Effector memory CD8-positive, alpha-beta T cell (primary cell): ENCODE measurements at places on chromosomes 12 and 14.

DNA sequence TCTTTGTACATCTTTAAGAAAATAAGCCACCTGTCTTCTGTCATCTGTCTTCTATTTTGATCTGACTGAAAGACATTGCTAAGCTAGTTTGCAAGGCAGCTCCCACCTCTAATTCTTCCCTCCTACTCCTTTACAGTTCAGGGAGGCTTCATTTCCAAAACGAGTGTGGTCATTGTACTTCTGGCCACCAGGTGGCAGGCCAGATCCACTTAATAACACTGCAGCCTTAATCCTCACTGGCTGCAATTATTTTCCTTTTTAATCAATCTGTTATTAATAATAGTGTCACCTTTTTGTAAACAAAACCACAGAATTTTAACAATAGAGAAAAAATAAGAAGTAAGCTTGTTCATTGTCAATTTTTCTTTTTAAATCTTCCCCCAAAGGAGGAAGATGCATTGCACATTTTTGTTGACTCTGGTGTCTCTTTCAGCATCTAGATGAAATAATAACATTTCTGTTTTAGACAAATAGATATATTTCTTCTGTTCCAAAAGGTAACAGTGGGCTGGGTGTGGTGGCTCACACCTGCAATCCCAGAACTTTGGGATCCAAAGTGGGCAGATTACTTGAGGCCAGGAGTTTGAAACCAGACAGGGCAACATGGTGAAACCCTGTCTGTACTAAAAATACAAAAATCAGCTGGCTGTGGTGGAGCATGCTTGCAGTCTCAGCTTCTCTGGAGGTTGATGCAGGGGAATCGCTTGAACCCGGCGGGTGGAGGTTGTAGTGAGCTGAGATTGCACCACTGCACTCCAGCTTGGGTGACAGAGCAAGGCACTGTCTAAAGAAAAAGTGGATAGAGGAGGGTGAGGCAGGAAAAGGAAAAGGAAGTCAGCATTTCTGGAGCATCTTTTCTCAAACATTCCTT lies 23.3 kb downstream of the GABARAPL1 start:
- DNase-seq: peak; percentile 53

DNA sequence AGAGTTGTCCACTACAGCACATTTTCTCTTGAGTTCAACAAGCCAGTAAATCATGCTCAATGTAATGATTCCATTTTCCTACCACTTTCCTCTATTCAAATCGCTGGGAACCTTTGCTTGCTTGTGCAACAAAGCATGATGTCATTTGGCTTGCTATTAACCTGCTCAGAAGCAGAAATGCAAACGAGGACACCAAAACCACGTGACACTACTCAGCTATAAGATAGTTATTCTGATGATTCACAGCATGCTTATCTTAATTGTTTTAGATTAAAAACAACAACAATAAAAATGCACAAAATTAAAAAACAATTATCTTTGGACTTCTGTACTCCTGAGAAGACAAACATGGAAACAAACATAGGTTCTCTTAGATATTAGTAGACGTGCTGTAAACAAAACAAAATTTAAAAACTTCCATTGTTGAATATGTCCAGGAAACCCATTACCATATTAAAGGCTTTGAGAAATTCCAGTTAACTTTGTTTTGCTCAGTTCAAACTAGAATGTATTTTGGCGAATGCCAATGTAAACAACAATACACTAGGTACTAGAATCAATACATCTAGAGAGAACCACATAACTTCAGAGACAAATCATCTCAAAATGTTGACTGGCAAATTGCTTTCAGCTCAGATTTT lies 77.5 kb upstream of the KRAS start:
- no peak for DNase-seq

DNA sequence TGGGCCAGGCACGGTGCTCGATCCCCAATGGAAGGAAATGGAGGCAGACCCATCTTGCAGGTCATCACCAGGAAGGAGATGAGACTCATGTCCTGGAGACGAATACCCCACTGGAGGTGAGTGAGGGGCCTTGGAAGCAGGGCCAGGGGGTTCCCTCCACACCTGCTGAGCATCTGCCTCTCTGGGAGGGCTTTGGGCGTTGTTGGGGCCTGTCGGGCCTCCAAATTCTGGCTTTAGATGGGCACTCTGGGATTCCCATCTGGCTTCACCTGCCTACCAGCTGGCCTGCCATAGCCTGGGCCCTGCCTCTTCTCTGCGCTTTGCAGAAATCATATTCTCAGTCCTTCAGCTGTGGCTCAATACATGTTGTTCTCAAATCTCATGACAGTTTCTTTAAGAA lies 13.9 kb downstream of the RTL1 start:
- no peak for DNase-seq

GRCh38 chr14:53652068-53652467 lies 304.6 kb downstream of the BMP4 start:
- DNase-seq: no peak

DNA sequence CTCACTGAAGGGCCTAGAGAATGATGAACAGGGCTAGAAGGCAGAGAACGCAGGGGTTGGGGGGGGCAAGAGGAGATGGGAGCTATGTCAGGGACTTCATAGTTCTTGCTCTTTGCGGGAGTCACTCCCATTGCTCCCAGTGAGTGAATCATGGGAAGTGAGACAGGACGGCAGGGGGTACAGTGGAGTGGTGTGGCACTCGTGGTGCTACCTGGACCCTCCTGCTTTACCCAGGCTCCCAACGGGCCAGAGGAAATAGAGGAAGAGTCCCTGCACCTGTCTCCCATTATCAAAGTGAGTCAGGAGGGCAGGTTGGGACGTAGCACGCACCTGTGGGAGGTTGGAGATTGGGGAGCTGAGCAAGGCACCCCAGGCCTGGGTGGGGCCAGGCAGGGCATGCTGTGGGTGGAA lies 1.3 kb upstream of the KRT8 start:
- DNase-seq: no peak

DNA sequence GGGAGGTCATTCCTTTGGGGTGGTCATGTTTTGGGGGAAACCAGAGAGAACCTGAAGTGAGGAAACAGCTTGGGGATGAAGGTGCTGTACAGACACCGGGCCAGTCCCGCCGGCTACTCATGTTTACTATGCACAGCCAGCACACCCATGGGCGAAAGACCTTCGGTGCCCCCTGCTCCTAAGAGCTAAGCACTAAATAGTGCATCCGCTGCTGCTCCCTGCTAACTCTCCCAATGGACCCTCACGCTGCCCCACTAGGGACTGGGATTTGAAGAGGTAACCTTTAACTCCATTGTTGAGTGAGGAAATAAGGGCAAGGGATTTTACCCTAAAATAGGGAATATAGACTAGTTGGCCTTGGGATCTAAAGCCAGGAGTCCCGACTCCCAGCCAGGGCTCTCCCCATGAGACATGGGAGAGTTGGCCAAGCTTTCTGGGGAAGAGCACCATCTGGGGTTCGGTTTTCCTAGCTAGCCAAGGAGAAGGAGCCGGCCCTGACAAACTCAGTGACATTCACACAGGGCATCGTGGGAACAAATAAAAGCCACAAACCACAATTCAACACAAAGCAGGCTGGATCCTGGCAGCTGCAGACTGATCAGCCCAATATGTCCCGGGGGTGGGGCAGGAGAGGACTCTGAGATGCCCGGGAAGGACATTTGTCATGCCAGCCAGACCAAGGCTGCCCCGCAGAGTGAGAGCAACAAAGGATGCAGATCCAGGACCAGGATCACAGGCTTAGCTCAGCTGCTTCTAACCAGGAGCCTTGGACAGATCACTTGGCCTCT lies 91.7 kb downstream of the SINHCAF start:
- DNase-seq: no peak

DNA sequence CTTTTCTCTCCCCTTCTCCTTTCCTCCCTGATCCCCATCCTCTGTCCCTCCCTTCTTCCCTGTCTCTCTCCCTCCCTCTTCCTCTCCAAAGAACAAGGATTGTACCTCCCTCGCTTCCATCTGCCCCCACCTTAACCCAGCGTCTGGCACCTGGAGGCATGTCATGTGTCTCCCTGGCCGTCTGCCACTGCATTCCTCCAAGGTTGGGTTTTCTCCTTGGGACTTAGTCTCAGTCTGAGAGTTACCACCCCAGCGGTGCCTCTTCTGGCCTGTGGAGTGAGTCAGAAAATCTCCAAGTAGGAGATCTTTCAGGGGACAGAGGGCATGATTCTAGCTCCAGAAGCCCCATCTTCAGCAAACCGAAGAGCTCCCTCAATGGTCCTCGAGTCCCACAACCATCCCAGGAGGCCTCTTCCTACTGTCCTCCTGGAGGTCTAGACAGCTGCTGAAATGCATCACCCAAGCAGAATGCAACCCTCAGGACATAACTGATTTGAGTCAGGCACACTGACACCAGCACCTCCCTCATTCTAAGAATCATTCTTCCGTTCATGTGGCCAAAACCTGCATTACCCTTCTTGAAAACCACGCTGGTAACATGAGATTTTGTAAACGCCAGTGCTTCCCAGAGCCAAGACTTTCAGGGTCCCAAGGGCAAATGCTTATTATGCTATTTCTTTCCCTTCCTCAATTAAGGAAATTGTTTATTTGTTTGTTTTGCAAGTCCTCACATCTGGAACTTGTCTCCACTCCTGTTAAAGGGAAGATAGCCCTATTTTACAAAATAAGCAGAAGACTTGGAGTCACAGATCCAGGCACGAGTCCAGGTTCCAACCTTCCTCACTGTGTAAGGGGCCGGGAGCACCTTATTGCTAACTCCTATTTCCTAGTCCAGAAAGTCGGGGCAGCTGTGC lies 463.2 kb downstream of the BCL11B start:
- no peak for DNase-seq

- no peak for DNase-seq
These were observed 27.2 kb downstream of the FBXO34 start for GRCh38 chr14:55298500-55298822.

GRCh38 chr14:103503296-103503695 lies 19.3 kb downstream of the CKB start:
- DNase-seq: no peak

GRCh38 chr14:50531595-50532501 lies 521 bp downstream of the MAP4K5 start:
- peak; percentile 13 for DNase-seq

GRCh38 chr12:93748672-93749383 lies 71.7 kb downstream of the CRADD start:
- DNase-seq: no peak

- no peak for DNase-seq
These were observed 16.1 kb downstream of the KLRF1 start for GRCh38 chr12:9843407-9843806.

DNA sequence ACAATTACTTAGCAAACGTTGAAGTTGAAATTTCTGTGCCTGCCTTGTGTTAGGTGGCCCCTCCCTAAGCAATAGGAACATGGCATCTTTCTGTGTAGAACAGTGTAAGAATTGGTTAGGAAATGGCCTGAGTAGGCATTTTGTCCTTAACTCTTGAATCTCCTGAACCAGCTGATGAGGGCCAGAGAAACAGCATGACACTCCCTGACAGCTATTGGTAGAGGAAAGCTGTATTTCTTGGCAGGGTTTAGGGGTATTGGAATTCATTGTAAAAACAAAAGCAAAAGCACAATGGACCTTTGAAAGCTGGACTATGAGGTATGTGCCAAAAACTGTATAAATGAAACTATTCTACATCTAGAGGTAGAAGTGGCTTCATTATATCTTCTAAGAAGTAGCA lies 40.6 kb upstream of the LRTM2 start:
- DNase-seq: no peak

DNA sequence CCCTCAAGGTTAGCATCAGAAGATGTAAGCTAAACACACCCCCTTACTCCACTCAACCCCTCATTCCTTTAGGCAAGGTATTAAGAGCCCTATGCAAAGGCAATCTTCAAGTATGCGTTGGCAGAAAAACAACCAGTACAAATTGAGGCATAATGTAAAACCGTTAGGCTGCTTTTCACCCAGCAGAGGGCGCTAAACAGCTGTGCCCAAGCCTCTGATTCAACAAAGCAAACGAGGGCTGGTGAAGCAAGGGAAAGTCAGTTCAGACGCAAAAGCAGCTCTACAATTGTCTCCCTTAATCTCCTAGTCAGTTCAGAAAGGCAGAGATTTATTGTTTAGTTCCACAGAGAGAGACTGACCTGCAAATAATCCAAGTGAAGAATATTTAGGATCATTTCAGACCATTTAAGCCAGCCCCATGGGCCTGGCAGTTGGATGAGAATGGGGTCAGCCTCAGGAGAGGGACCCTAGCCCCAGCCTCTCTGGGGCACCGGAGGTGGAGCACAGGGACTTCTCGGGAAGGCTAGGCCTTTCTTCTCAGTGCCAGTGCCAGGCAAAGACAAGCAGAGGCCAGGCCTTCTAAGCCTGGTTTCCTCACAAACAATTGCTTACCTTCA lies 23.5 kb downstream of the DCAF5 start:
- peak; percentile 69 for DNase-seq

DNA sequence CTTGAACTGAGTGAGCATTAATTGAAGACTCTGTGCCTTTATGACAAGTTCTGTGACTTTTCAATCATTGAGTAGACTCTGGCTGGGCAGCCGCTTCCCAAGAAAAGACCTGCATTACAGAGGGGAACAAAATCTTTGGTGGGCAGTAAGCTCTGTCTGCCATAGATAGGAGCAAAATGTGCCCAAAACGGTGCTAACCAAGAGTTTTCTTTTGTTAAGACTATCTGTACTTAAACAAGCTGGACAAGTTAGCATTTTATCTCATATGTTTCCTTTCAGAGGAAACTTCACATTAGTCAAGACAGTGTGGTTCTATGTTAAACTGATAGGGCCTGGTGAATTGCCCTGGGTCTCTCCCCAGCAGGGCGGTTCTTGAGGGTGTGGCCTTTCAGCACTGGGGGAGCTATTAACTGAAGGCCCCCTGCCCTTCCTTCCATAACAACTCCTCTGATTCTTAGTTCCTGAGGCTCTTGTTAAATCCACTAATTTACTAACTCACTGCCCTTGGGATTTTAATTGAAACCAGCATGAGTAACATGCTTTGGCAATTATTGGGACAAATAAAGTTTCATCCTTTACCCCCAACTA lies 219.6 kb downstream of the KTN1 start:
- no peak for DNase-seq

GRCh38 chr14:65838565-65838964 lies 426.0 kb downstream of the FUT8 start:
- no peak for DNase-seq

GRCh38 chr12:109679501-109680263 lies 33.9 kb upstream of the FAM222A start:
- DNase-seq: no peak

- DNase-seq: no peak
These were observed 124.6 kb upstream of the E2F7 start for GRCh38 chr12:77189901-77190416.

DNA sequence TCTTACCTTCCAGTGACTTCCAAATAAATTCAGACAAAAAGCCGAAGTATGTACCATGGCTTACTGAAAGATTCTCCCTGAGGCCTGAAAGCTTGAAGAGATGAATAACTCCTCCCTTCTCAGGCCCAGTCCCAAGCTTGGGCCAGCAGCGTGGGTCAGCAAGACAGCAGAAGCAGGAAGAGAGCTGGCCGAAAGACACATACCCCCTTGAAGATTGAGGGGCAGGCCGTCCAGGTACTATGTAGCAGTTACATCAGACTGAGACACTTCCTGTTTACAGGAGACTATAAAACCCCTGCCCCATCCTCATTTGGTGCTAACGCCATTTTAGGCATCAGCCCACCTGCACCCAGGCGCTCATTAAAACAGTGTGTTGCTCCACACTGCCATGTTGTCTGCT lies 15.0 kb downstream of the NDUFA12 start:
- no peak for DNase-seq

- DNase-seq: no peak
These were observed 737.6 kb downstream of the SLC16A7 start for GRCh38 chr12:60333461-60333860.

GRCh38 chr14:58265401-58265800 lies 20.8 kb downstream of the PSMA3 start:
- DNase-seq: no peak

- DNase-seq: no peak
These were observed 5.5 kb downstream of the SETD3 start for GRCh38 chr14:99475179-99475578.
